ENCODE measurements at places on chromosomes 7 and 10. TPM values are rescaled to one million over a fixed set of nuclear protein-coding genes. Genes with fewer than 3 reads are reported as not detected.

TRPV5 gene
- total RNA-seq: not detected

TMEM236 gene
- 0.06 TPM for total RNA-seq

MMD2 gene
- not detected for total RNA-seq

CFAP46 gene
- 4.4 TPM for total RNA-seq

SRRM3 gene
- 0.29 TPM for total RNA-seq

SKIDA1 gene
- 1.3 TPM for total RNA-seq

VENTX gene
- not detected for total RNA-seq

TAS2R41 gene
- total RNA-seq: not detected

GPER1 gene
- total RNA-seq: 4.5 TPM

DNA sequence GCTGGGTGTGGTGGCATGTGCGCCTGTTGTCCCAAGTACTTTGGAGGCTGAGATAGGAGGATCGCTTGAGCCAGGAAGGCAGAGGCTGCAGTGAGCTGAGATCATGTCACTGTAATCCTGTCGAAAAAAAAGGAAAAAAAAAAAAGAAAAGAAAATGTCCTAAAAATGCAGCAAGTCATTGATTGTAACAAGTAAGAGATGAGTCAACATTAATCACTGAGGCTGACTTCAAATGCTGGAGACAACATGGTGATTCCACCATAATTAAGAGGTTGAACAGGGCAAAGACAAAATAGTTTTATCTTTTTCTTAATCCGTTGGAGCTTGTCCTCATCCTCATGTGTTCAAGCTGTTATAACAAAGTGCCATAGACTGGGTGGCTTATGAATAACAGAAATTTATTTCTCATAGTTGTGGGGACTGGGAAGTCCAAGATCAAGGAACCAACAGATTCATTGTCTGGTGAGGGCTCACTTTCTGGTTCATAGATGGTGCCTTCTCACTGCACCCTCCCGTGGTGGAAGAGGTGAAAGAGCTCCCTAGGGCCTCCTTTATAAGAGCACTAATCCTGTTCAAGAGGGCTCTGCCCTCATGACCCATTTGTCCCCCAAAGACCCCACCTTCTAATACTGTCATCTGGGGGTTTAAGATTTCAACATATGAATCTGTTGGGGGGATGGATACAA lies 60.3 kb downstream of the TBXAS1 start:
- DNase-seq: no peak

- no peak for DNase-seq
Observed at GRCh38 chr7:135353832-135354231, 120.2 kb downstream of the STRA8 start.

GRCh38 chr10:43794181-43794815 lies 145.6 kb upstream of the ZNF32 start:
- no peak for DNase-seq

GRCh38 chr7:30694218-30694745 lies 12.0 kb upstream of the CRHR2 start:
- DNase-seq: no peak

DNA sequence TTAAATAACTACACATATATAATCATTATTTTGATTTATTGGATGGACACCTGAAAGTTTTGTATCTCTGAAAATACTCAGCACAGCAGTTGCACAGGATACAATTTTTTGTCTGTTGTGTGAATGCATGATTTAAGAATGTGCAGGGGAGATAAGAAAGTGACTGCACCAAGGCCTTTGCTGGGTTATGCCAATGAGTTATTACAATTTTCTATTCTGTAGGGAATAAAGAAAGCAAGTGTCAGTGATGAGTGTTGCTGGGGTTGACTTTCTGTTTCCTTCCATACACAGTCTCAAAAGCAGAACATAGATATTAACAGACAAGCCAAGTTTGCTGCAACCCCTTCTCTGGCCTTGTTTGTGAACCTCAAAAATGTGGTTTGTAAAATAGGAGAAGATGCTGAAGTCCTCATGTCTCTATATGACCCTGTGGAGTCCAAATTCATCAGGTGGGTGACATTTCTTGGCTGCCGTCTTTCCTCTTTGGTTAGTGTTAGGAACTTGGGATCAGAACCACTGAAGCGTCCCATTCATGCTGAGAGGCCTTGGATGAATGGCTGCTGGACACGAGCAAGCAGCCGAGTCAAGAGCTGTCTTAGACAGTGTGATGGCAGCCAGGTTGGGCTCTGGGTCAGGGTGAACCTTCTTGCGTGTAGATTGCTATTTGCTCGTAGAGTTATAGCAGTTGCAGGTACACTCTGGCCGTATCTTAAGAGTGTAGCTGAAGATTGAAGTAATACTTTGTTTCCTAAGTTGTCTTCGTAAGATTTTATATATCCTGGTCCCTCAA lies 92.8 kb downstream of the DOCK1 start:
- DNase-seq: no peak

- DNase-seq: peak; percentile 61
Observed at GRCh38 chr10:123154711-123155505, 706 bp downstream of the BUB3 start.

DNA sequence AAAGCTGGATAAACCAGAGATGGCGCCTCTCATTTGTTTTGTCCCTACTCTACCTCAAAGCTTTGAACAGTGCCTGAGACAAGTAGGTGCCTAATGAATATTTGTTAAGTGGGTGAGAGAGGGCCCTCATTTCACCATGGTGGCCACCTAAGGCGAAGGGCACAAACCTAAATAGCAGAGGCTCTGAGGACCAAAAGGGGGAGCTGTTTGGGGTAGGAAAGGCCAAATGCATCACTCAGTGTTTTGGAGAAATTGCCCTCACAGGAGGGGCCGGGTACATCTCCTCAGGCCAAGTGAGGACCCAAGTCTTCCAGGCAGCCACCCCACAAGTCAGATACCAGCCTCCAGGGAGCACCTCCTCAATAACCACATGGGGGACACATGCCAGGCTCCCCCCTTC lies 14.0 kb downstream of the IMPDH1 start:
- no peak for DNase-seq

- DNase-seq: no peak
Observed at GRCh38 chr7:45456747-45457524, 117.2 kb upstream of the ADCY1 start.
